ENCODE measurements at places on chromosomes 6 and 20. TPM values are rescaled to one million over a fixed set of nuclear protein-coding genes. Genes with fewer than 3 reads are reported as not detected.

Gene NQO2
- total RNA-seq: 11.5 TPM

DNA sequence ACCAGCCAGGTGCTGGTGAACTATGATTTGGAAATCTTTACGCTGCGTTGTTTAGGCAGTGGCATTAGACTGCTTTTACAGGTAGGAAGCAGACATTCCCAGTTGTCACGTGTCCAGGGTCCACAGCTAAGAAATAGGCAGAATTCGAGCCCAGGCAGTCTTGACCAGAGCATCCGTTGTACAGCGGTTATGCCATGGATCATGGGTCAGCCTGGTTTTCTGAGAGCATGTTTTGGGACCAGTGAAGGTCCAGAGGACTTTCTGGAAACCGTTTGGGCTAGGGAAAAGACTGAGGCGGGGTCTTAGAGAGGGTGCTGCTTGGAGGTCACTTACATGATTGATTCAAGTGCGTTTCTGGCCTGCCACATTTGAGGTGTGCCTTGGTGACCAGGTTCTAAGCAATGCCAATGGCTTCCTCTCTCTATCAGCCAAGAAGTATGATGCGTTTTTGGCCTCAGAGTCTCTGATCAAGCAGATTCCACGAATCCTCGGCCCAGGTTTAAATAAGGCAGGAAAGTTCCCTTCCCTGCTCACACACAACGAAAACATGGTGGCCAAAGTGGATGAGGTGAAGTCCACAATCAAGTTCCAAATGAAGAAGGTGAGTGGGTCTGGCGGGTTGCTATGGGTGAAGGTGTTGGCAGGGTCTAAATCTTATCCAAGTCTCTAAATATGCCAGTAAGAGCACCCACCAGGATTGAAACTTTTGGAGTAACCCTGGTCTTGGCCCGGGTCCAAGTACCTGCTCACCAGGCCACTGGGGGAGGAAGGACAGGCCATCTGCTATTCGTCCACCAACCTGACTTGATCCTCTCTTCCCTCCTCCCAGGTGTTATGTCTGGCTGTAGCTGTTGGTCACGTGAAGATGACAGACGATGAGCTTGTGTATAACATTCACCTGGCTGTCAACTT is 1.8 kb downstream of the RPL10A start:
- no peak for DNase-seq

DNA sequence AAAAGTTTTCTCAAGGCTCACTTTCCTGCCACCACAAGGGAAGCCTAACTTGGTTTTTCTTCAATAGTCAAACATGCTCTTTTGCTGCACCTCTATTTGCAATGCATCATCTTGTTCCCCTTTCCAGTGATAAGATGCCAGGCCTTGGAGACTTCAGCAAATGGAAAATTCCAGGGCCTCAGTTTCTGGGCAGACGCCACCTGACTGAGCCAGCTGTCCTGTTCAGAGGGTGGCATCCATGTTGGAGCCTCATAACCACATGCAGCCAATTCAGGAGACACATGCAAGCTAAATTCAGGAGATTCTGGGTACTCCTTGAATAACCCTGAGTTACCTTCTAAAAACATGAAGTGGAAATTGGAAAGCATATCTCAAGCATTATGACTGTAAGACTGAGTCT is 285.6 kb upstream of the RNF24 start:
- no peak for DNase-seq

DNA sequence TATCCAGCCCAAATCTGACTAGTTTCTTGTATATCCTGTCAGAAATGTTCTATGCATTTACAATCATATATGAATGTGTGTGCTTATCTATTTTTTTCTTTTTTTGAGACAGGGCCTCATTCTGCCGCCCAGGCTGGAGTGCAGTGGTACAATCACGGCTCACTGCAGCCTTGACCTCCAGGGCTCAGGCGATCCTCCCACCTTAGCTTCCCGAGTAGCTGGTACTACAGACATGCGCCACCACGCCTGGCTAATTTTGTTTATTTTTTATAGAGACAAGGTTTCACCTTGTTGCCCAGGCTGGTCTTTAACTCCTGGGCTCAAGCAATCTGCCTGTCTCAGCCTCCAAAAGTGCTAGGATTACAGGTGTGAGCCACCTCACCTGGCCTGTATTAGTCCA is 3.0 kb upstream of the RAB44 start:
- no peak for DNase-seq

Gene AKAP12
- total RNA-seq: 8.0 TPM

Gene KCNK5
- 3.7 TPM for total RNA-seq

Gene FBXL4
- total RNA-seq: 18.8 TPM

- DNase-seq: no peak
Measured at GRCh38 chr6:100724222-100724621, 156.9 kb downstream of the ASCC3 start.

DNA sequence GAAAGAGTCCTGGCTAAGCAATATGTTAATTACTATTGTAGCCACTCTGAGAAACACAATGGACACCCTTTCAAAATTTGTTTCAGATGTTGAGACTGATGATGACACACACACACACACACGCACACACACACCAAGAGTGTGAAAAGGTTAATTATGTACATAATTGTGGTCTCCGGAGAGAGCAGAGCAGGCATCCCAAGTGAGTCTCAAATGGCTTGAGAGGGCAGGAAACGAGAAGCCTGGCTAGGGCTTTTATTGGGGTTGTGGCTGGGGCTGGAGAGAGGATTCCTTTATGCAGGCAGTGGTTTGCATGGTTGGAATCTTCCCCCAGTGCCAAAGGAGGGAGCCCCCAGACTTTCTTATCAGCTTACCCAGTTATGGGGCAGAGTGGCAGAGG is 38.2 kb upstream of the NKX2-4 start:
- no peak for DNase-seq

- no peak for DNase-seq
Measured at GRCh38 chr6:101222007-101222406, 171.5 kb upstream of the GRIK2 start.

GRCh38 chr6:163754866-163755265 is 340.3 kb downstream of the QKI start:
- no peak for DNase-seq

DNA sequence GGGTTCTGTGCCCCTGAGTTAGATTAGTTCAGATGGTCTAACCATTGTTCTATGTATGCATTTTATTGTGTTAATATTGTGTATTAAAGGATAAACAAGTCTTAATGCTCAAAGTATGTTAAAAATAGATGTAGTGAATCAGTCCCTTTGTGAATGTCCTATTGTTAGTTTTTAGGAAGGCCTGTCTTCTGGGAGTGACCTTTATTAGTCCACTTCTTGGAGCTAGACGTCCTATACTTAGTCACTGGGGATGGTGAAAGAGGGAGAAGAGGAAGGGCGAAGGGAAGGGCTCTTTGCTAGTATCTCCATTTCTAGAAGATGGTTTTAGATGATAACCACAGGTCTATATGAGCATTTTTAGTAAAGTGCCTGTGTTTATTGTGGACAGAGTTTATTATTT is 12.3 kb upstream of the HMGN4 start:
- DNase-seq: no peak

- DNase-seq: no peak
Measured at GRCh38 chr6:100376103-100376502, 88.6 kb downstream of the SIM1 start.

GRCh38 chr6:143368426-143368825 is 82.1 kb downstream of the ADAT2 start:
- no peak for DNase-seq

DNA sequence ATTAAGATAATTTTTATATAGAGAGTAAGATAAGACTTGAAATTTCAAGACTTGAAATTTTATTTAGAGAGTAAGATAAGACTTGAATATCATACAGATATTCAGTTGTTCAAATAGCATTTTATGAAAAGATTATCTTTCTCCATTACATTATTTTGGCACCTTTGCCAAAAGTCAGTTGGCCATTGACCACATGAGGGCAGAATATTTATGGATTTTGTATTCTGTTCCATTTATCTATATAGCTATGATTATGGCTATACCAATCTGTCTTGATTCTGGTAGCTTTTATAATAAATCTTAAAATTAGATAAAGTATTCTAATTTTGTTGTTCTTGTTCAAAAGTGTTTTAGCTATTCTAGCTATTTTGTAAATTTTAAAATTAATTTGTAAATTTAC is 537.9 kb upstream of the GJE1 start:
- no peak for DNase-seq

All from liver (tissue), 10 donors.